ENCODE measurements at places on chromosomes 13 and 19.

GRCh38 chr13:46324976-46325375, 62.1 kb downstream of the RUBCNL start:
- no peak for DNase-seq

DNA sequence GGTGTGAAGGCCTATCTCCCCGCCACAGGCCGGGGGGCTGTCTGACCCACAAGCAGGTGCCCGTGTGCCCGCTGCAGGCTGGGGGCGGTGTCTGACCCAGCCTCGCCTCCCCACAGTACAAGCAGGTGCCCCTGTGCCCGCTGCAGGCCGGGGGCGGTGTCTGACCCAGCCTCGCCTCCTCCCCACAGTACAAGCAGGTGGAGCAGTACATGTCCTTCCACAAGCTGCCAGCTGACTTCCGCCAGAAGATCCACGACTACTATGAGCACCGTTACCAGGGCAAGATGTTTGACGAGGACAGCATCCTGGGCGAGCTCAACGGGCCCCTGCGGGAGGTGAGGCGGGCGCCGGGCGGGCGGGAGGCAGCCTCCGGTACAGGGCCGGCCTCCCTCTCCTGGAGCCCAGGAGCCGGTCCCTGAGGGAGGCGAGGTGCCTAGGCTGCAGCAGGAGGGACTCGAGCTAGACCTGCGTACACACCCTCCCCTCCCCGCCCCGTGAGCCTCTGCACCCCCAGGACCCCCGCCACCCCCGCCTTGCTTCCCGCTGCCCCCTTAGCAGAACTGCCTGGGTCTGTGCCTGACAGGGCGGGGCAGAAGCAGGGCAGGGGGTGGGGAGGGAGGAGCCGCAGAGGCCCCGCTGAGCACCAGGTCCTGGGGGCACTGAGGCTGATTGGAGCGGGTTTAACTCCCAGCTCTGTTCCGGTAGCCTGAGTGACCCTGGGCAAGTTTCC, 20.6 kb downstream of the HCN2 start:
- no peak for DNase-seq

GRCh38 chr13:95367309-95367843, 66.1 kb upstream of the ABCC4 start:
- DNase-seq = no peak

GRCh38 chr13:51246418-51247277, 24.4 kb downstream of the FAM124A start:
- DNase-seq = no peak

- no peak for DNase-seq
These were observed 541 bp upstream of the RSPH6A start for GRCh38 chr19:45815481-45816216.

DNA sequence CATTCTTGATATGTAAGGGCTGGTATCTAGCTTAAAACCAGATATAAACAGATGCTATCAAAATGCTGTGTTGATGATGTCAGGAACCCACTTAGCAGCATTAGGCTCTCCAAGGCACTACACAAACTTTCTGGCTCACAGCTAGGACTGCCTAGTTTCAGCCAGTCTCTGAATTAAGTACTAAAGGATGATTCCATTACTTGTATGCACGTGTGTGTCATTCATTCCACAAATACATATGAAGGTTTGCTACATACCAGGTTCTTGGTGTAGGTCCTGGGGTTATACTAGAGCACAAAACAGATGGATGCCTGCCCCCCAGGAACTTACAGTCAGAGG, 151.5 kb downstream of the RGCC start:
- DNase-seq = no peak

DNA sequence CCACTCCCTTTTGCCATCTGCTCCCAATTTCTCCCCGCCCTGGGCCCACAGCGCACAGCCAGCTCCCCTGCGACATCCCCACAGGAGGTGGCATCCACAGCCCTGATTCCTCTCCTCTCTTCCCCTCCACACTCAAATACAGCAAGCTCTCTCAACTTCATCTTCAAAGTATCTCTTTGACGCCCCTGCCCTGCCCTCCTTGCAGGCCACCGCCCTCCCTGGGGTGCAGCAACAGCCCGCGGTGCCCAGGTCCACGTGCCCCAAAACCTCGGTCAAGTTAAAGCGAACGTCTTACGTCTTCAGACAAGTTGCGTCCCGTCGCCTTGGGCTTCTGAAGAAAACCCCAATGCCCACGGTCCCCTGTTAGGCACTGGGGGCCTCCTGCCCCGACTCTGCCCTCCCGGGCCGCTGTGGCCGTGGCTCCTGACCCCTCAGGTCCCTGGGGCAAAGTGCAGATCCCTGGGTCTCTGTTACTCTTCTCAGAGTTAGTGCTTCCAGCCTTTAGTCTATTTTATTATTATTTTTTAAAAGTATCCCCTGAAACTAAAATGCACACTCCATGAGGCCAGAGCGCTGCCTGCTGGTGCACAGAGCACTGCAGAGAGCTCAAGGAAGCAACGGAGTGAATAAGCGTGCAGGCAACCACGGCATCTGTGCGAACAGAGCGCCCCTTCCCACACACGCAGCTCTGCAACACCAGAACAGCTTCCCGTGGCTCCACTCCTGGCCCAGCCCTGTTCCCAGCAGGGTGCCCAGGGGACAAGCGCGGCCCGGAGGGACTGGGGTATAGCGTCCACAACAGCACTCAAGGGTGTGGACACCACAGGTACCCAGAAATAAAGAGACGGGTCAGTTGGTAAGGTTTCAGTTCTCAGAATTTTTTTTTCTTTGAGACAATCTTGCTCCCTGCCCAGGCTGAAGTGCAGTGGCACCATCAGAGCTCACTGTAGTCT, 26.4 kb downstream of the IL17D start:
- DNase-seq = no peak

DNA sequence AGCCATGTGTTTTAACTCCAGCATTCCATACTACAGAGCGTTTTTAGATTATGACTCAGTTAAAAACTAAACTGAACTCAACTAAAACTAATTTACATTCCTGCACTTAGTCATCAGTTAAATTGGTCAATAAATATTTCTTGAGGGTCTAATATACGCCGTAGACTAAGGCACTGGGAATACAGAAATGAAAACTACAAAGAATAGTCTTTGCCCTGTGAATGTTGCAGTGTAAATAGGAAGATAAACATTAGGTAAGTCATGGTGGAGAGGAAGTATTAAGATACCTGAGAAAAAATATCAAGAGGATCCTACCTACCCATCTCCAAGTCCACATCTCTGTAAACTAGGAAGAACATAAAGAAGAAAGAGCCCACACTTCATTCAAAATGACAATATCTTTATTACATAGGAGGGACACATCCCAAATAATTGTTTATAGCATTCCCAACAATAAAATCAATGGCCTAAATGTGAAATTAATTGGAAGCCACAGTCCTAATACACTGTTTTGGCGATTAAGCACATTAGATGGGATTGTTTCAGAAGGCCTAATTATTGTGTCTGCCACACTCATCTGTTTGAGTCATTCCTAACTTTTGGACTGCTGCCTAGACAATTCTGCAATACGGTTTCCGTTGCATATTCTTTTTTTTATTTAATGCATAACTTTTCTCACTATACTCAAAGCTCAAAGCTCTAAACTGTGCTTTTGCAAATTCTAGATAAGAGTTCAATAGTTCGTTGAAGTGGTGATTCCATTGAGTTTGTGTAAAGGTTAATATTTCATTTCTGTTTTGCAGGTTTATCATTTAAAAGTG, 52.9 kb downstream of the MBNL2 start:
- no peak for DNase-seq

DNA sequence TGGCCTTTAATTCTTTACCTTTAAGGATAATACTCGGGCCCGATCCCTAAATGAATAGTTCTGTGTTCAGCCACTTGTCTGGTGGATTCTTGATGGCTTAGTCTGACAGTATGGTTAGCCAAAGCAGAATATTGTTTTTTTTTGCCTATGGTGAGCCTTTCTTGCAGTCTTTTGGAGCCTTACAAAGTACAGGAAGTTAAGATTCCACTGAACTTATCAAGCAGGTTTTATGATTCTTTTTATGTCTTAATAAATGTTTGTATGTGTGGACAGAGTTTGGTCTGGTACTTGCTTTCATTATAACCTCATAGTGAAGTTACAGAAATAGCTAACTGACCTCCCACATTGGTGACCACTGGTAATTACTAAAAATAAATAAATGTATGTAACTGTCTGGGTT, 17.1 kb downstream of the PCCA start:
- no peak for DNase-seq

GRCh38 chr19:21483589-21484170, 21.7 kb upstream of the ZNF429 start:
- no peak for DNase-seq

DNA sequence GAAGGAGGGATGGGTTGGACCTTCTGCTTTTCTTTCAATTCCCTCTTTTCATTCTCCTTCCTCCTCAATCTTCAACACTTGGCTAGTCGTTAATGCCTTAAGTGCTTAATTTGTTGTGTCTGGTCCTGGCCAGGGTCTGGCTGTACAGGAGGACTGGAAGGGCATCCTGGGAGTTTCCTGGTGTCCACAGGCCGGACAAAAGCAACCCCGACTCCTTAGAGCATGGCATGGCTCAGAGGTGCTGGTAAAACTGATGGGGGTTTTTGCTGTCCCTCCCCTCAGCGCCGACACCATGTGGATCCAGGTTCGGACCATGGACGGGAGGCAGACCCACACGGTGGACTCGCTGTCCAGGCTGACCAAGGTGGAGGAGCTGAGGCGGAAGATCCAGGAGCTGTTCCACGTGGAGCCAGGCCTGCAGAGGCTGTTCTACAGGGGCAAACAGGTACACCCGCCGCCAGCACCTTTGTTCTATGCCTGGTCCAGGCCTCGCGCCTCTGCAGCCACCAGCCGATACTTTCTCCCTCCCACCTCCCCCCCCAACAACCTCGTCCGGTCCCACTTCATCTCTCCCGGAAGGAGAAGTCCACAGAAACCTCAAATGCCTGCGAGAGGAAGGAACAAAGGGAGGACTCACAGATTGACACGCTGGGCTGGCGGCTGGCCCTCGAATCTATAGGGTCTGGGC, 1.4 kb downstream of the UHRF1 start:
- no peak for DNase-seq

GRCh38 chr13:105365021-105365550, 1170.4 kb downstream of the EFNB2 start:
- DNase-seq = no peak

DNA sequence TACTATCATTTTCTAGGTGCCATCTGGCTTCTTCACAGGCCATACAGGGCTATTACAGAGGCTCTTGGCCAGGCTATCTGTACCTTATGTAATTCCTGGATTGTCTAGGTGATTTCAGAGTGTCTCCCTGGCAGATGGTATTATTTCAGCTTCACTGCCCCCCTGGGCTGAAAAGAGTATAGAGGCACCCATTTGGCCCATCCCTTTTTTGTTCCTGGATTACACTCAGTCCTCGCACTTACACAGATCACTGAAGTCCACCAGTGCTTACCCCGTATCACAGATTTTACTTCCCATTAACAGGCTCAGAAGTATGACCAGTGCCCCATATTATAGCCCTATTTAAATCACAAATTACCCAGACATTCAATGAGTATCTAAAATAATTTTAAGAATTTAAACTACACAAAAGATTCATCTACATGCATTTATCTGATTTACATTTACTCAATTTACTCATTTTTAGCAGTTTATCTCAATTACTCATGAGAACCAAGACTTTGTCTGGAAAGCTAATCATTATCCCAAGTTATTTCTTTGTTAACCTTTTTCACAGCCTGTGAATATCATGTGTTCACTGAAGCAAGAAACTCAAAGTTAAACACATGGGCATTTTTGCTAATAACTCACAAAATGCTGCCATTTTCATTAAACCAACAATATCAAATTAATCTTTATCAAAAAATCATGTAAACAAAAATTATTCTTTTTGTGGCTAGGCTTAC, 121.0 kb downstream of the PCDH20 start:
- no peak for DNase-seq

- no peak for DNase-seq
These were observed 2.8 kb downstream of the KCTD15 start for GRCh38 chr19:33799476-33799875.

Data from cerebellar nuclear complex (tissue), 1 donor.